ENCODE measurements at places on chromosomes 1 and 21. TPM values are rescaled to one million over a fixed set of nuclear protein-coding genes. Genes with fewer than 3 reads are reported as not detected.

Gene B3GALT5
- 0.48 TPM for total RNA-seq

Gene RUSC1
- 48.2 TPM for total RNA-seq

Gene ADAMTS1
- 7.7 TPM for total RNA-seq

Gene ASCL5
- total RNA-seq: not detected

Gene TINAGL1
- 257 TPM for total RNA-seq

Gene THEMIS2
- total RNA-seq: not detected

Gene RCSD1
- total RNA-seq: 0.29 TPM

Gene WNT3A
- not detected for total RNA-seq
